Type B pancreatic cell (in vitro differentiated cells): ENCODE measurements at places on chromosomes 16 and 17.

DNA sequence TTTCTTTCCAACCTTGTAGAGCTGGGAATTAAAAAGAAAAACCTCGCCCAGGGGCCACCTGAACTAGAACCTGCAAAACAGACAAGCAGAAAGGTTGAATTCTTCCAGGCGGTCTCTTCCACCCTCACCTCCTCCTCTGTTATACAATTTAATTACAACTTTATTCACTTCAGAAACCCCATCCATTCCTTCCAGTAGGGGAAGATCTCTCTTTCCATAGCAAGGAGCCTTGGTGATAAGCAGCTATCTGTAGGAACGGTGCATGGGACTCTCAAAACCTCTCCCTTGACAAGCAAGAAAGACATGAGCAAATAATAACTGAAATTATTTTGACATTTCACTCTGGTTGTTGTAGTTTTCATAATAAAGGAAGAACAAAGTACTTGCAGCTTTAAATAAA lies 176.0 kb downstream of the RBFOX1 start:
- DNase-seq: no peak

- DNase-seq: no peak
Observed at GRCh38 chr17:27070836-27071235, 223.1 kb upstream of the WSB1 start.

DNA sequence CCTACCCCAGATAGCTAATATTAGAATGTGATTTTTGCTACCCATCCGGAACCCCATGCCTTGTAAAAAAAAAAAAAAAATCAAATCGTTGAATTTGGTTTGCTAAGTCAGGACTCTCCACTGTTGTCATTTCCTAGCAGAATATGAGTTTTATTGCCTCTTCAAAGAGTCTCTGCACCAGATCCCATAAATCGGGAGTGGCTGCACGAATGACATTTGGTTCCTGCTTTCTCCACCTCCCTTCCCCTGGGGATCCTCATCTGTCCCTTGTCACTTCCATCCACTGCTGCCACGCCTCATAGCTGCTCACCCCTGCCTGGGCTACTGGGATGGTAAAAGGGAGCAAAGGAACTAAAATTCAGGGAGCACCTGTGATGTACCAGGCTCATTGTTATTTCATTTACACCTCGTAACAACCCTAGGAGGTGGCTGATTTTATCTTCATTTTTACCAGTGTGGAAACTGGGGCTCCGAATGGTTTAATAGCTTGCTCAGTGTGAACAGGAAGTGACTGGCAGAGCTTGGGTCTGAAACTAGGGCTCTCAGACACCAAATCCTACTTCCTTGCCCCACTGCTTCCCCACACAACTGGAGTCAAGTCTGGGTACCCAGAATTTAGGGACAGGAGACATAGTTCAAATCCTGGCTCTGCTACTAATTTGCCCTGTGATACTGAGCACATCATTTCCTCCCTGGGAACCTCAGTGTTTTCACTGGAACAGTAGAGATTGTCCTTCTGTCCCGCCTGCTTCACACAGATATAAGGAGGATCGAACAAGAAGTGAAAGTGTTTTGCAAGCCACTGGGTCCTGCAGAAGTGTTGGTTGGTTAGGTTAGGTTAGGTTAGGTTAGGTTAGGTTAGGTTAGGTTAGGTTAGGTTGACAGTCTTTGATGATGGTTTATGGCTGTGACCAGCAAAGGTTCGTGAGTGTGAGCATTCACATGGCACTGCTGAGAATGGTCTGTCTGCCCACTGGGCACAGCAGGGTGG lies 585 bp upstream of the KRT36 start:
- DNase-seq: no peak

DNA sequence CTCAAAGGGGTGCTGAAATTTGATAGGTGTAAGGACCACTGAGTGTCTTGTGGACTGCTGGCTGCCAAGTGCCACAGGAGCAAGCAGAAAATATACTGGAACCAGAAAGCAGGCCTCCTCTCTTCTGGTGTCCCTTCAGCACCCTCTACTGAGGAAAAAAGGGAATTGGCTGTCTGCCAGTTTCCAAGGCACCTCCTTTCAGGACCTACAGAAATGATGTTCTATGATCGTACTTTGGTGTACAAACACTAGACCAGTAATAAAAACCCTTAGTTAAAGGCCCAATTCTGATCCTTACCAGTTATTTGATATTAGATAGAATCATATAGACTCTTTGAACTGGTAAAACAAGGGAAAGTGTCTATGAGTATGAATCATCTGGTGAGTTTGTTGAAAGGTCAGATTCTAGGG lies 35.8 kb upstream of the BCAS3 start:
- DNase-seq: no peak

GRCh38 chr17:42294469-42295398 lies 6.4 kb downstream of the STAT5A start:
- no peak for DNase-seq

DNA sequence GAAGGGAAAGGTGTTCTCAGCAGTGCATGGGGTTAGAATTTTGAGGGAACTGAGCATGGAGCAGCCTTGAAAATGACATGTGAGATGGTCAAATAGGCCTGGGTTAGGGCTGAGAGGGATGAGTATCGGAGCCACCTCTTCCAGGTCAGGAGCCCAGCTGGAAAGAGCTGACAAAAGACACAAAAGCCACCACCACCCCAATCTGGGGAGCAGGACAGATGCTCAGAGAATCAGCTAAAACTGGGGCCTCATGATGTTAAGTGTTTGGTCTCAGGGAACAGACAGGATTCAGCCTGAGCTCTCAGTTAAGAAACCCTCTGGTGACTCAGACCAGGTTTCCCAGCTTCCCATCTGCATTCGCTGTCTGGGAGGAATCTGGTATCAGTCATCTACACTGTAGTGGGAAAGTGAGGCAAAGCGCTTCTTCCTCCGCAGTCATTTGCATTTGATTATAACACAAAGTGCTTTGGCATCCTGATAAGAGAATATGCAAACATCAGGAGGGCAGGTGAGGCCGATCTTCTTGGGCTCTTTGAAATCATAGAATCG lies 2.6 kb downstream of the WNT9B start:
- no peak for DNase-seq

- no peak for DNase-seq
Observed at GRCh38 chr17:29593591-29594518, 923 bp downstream of the ANKRD13B start.

DNA sequence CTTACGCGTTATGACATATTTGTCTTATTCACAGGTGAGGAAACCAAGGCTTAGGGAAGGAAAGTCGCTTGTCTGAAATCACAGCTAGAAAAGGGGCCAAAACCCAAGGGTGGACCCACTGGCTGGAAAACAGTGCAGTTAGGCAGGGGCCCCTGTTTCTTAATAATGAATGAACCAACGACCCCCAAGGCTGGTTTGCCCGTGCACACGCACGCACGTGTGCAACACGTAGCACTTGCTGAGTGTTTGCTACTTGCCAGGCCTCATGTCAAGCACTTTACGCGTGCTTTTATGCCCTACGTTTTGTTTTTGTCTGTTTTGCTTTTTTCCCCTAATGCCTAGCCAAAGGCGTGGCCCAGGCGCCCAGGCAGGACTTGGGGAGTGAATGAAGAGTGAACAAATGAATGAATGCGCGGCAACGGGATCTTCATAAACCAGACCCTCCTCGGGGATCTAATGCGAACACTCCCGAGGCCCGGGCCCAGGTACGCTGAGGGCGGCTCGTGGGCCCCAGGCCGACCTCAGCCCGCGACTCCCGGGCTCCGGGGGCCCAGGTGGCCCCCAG lies 571 bp upstream of the USP10 start:
- no peak for DNase-seq

DNA sequence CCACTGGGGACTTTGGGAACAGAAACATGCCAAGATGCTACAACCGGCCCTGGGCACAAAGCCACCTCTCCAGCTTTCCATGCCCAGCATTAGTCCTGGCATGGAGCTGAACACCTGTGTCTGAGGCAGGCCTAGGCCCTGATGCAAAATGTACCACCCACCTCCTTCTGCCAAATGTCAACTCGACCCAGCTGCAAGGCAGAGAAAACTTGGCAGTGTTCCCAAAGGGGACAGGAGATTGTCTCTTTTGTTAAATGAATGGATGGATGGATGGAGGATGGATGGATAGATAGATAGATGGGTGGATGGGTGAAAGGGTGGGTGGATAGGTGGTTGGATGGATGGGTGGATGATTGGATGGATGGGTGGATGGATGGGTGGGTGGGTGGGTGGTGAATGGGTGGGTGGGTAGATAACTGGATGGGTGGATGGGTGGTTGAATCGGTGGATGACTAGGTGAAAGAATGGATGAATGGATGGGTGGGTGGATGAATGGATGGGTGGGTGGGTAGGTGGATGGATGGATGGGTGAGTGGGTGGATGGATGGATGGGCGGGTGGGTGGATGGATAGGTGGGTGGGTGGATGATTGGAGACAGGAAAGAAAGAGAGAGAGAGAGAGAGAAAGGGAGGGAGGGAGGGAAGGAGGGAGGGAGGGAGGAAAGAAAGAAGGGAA lies 73.4 kb upstream of the TNRC6C start:
- DNase-seq: no peak

- DNase-seq: peak; percentile 75
Observed at GRCh38 chr17:50949989-50950877, 84.1 kb upstream of the TOB1 start.

GRCh38 chr16:8763899-8764298 lies 33.5 kb downstream of the TMEM186 start:
- DNase-seq: no peak

- no peak for DNase-seq
Observed at GRCh38 chr16:89344458-89344834, 126.9 kb downstream of the ZNF778 start.

DNA sequence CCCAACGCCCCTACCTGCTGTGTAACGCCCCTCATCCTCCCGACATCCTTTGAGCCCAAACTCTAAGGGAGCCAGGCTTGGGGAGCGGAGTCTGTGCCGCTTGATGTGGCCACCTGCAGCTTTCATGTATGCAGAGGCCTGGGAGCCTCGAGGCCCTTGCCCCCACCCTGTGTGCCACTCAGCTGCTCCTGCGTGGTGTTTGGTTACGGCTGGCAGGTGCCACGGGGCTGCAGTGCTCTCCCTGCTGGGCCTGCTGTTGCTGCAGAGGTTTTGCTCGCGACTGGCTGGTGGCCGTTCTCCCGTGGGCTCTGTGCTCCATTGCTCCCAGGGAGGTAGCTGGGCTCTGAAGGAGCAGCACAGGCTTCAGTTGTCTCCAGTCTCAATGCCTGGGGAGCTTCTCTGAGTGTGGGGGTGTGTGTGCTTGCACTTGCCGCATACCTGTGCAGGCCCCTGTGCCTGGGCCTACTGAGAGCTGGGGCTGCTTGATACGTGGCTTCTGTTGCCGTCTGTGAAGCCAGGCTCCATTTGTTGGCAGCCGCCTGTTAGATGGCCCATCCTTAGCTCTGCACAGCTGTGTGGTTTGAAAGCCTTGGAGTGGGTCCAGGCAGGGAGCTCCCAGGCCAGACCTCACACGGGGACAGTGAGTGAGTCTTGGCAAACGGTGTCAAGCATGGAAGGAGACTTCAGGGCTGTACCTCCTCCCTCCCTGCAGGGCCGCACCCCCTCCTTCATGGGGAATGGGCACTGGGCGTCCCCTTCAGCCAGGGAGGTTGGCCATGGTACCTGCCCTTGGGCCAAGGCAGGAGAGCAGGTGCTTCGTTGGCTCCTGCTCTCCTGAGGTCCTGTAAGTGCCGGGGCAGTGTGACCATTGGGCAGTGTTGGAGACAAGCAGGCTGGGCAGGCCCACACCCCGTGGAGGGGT lies 47.2 kb downstream of the PDPK1 start:
- DNase-seq: no peak

DNA sequence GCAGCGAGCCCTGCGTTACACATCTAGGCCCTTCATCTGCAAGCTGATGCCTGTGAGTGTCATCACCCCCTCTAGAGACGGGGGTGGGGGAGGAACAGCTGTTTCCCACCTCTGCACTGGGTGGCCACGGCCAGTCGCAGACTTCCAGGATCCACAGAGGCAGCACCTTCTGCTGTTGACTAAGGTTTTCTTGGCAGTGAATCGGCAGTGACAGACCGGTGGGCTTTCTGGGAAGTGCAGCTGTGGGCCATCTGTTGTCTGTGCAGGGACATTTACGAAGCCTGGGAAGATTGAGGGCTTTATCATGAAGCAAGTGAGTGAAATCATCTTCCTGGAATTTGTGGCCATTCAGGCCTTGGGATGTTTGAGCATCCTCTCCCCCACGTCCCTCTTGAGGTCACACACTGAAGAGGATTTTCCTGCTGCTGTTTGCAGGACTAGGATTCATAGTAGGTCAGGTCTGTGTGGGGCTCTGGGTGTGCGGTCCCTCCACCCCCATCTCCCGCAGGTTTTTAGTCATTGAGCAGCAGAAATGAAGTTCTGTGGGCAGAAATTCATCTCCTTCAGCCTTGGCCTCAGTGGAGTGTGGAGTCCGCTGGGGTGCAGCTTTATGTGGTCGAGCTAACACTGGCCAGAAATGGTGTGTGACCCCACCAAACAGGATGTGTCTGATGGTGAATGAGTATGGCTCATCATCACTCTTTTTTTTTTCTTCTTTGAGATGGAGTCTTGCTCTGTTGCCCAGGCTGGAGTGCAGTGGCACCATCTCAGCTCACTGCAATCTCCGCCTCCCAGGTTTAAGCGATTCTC lies 12.0 kb downstream of the PGS1 start:
- DNase-seq: no peak

- no peak for DNase-seq
Observed at GRCh38 chr16:87361916-87362619, 21.5 kb downstream of the FBXO31 start.

GRCh38 chr17:39551879-39552278 lies 55.8 kb downstream of the NEUROD2 start:
- DNase-seq: no peak

- no peak for DNase-seq
Observed at GRCh38 chr17:32124985-32125847, 17.1 kb upstream of the RHOT1 start.

DNA sequence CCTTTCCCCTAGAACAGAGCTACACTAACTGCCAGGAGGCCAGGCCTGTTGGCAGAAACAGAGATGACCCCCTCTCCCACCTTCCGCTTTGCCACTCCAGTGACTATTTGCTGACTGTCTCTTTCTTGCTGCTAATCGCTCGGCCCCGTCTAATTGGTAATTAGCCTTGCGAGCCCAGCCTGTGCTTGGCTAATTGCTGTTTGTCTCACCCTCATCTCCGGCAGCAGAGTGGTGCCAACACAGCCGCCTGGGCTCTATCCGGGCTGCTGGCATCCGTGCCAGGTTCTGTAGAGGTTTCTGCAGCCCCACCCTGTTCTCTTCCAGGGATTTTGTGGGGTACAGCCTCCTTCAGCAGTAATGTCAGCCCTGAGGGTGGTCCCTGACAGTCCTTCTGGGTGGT lies 27.4 kb upstream of the PHB1 start:
- DNase-seq: no peak

DNA sequence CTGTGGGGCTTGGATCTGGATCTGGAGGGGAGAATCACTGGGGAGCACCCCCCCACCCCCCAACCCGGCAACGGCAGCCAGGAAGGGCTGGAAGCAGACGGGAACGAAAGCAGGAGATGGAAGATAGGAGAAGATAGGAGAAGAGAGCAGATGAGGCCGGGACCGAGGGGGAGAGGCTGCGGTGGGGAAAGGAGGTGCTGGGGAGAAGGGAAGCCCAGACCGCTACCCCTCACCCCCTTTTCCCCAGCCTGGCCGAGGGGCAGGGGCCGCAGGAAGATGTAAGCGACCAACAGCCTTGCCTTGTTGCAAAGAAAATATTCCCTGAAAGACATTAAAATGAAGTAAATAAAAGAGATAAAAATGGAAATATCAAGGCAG lies 26.8 kb upstream of the CBFA2T3 start:
- DNase-seq: no peak
